ENCODE measurements at places on chromosomes 7 and 10. TPM values are rescaled to one million over a fixed set of nuclear protein-coding genes. Genes with fewer than 3 reads are reported as not detected.
A peak's percentile ranks its signal among the peaks of the same experiment; 100 is the strongest.

- DNase-seq: no peak
These were observed 6.5 kb upstream of the DENND2A start for GRCh38 chr7:140646931-140647647.

The CFAP46 gene
- 0.85 TPM for total RNA-seq

The NRG3 gene
- total RNA-seq: 3.2 TPM

DNA sequence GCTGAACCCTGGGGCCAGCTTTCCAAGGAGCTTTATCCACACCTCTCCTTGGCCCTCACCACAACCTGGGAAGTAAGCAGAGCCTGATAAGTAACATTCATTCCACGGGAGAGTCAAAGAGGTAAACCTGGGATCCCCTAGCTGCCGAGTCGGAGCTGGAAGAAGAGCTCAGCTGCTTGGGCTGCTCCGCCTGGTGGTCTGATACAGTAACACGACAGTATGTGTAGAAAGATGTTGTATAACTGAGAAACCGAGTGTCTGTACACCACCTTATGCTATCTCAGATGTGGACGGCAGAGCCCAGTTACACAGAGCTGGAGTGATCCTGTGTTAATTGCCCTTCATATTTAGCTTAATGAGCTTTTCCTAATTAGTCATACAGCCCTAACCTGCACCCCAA is 151.3 kb upstream of the KMT2E start:
- peak; percentile 19 for DNase-seq

DNA sequence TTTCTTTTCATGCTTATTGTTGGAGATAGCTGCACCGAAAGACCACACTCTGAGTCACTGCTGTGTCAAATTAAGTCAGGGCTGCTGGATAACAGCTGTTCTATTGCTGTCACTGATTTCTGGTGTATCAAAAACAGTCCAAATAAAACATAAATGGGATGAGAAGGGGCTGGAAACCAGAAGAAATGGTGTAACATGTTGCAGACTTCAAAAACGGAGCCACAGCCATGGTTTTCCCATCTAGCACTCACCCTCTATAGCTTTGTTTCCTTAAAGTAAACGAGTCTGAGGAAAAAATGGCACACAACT is 103.3 kb upstream of the DIP2C start:
- DNase-seq: no peak

DNA sequence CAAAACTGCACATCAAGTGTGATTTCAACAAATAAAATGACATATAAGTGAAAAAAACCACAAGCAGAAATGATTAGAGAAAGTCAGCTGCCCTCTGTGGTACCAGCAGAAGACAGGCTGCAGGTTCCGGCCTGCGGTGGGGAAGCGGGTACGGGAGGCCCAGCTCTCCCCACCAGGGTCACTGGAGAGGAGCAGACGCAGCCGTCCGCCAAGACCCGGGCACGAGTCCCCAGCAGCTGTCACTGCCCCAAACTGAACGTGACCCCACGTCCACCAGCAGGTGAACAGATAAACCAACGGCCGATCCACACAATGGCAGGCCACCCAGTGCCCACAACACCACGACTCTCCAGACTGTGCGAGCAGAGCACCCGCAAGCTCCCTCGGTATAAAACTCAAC is 16.1 kb upstream of the MICALL2 start:
- no peak for DNase-seq

DNA sequence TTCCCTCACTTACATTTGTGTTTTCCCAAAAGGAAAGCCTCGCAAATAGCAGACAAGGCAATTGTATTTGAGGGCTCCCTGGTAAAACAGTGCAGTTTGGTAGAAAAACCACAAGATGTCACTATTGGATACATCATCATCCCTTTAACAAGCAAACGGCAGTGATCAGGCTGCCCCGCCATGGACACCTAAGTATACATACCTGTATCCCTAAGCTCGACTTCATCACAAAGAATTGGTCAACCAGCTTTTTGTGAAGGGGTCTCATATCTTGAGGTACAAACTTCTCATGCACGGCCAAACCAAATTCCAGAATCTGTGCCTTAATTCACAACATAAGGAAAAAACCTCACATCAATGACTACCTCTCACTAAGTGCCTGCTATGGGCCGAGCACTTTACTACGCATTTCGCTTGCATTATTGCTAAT is 179.5 kb upstream of the IMMP2L start:
- DNase-seq: peak; percentile 79

- no peak for DNase-seq
These were observed 255.9 kb upstream of the GLI3 start for GRCh38 chr7:42492920-42493319.

GRCh38 chr7:130891254-130892094 is 157.5 kb upstream of the KLF14 start:
- DNase-seq: peak; percentile 90

- DNase-seq: peak; percentile 39
These were observed 1.4 kb downstream of the GARS1 start for GRCh38 chr7:30596014-30596641.

The ACSM6 gene
- total RNA-seq: not detected

DNA sequence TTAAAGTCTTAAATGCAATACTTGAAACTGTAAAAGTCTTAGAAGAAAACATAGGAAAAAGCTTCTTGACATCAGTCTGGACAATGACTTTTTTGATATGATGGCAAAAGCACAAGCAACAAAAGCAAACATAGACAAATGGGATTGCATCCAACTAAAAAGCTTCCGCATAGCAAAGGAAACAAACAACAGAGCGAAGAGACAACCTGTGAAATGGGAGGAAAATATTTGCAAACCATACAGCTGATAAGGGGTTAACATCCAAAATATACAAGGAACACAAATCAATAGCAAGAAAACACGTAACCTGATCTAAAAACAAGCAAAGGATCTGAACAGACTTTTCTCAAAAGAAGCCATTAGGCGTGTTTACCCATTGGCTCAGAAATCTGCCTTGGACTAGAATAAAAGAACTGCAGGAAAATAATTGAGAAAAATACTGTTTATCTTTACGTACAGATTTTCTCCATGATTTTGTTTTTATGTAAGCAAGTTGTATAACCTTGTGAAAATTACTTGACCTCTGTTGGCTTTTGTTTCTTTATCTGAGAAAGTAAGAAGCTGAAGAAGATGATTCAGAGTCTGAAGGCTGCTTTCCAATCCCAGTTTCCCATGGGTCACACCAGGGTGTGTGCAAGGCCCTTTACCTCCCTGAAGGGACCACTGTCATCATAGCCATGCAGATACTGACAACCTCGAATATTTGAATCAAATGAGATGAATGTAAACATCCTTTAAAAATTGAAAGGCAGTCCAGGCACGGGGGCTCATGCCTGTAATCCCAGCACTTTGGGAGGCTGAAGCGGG is 99.1 kb upstream of the LANCL2 start:
- DNase-seq: no peak

The TECTB gene
- total RNA-seq: not detected

The SFMBT2 gene
- total RNA-seq: 2.2 TPM

GRCh38 chr10:43209074-43209455 is 57.8 kb downstream of the RASGEF1A start:
- no peak for DNase-seq

DNA sequence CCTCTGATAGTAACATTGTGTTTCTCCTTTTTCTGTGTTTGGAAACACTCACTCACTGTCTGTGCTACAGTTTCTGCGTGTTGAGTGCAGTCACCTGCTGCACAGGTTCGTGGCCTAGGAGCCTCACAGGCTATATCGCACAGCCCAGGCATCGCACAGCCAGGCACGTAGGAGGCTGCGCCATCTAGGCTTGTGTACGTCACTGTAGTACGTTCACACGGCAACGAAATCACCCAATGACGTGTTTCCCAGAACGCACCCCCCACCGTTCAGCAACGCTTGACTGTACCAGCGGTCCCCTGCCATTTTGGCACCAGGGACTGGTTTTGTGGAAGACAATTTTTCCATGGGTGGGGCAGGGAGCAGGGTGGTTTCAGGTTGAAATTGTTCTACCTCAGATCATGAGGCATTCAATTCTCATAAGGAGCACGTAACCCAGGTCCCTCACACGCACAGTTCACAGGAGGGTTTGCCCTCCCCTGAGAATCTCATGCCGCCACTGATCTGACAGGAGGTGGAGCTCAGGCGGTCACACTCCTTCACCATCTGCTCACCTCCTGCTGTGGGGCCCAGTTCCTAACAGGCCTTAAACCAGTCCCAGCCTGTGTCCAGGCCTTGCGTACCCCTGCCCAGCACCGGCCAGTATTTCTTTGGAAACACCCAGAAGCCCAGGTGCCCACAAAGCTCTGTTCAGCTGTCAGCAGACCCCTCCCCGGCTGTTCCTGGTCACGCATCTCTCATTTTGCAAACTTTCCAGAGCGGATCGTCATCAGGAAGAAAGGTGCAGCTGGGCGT is 23.2 kb upstream of the PRKAR1B start:
- DNase-seq: no peak

All from dermis blood vessel endothelial cell (primary cell).